Colonic mucosa (tissue), 4 donors: ENCODE measurements at places on chromosomes 3 and 15. TPM values are rescaled to one million over a fixed set of nuclear protein-coding genes. Genes with fewer than 3 reads are reported as not detected.

DNA sequence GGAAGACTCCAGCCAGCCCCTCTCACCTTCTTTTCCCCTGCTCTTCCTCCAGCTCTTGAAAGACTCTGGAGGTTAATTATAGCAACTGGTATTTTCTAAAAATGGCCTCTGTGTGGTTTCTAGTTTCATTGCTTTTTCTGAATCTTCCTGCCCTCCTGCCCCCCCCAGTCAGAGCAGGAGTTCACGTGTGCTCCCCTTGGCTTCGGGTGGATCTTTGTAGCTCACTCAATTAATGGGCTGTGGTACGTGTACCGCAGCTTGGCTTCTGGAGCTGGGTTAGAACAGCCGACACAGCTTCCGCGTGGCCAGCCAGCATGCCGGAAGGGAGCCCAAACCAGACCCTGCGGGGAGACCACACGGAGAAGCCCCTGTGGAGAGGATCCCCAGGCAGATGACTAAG, 31.5 kb downstream of the TM2D3 start:
- no peak overlapping the region for H3K4me3 ChIP-seq
- H3K36me3 ChIP-seq: no peaks in the 10 kb centered on the region
- no peak for DNase-seq

- no peak overlapping the region for H3K27ac ChIP-seq
- H3K4me1 ChIP-seq: no peaks in the 10 kb centered on the region
- H3K36me3 ChIP-seq: no peaks in the 10 kb centered on the region
- no peak for DNase-seq
These were observed 148.5 kb downstream of the DCLK3 start for GRCh38 chr3:36615861-36616260.

DNA sequence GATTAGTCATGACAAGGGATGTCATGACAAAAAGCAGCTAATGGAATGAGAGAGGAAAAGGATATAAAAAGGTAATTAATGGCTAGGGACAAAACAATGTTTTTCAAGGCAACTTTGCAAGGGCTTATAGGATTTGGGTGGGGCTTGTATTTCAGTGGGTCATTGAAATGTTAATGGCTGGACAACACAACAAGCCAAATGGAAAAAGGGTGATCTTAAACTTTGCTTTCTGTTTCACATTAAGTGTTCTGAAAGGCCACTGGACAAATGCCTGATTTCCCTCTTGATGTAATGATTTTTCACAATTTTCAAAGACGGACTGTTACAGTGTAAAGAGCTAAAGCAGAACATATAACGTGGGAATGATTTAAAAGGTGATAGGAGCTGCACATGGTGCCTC, 345.0 kb downstream of the TUSC7 start:
- H3K27ac ChIP-seq: no peak overlapping the region
- H3K4me3 ChIP-seq: no peak overlapping the region
- no peak for DNase-seq
- no peaks in the 10 kb centered on the region for H3K27me3 ChIP-seq
- H3K4me1 ChIP-seq: no peaks in the 10 kb centered on the region

DNA sequence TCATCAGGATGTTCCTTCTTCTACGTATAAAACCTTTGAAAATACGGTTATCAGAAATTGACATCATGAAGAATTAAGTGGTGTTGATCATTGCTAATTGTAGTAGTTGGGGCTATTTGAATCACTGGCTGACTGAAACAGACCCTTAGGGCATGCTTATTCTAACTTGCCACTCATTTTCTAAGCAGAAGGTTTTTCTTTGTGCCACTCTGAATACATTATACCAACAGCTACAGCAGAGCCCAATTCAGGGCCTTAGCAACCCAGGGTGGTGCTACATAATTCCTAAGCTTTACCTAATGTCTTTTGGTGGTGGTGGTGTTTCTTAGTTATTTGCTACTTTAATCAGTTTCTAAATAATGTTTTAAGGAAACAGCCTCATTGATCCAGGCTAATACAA, 524.2 kb downstream of the NLGN1 start:
- no peak overlapping the region for H3K27ac ChIP-seq
- no peaks in the 10 kb centered on the region for H3K36me3 ChIP-seq
- no peak overlapping the region for H3K4me3 ChIP-seq
- no peaks in the 10 kb centered on the region for H3K4me1 ChIP-seq
- no peak for DNase-seq

GRCh38 chr3:22353126-22353525, 602.1 kb upstream of the ZNF385D start:
- H3K27me3 ChIP-seq: no peaks in the 10 kb centered on the region
- no peak overlapping the region for H3K27ac ChIP-seq
- H3K4me3 ChIP-seq: no peak overlapping the region
- DNase-seq: no peak

- H3K36me3 ChIP-seq: no peaks in the 10 kb centered on the region
- no peaks in the 10 kb centered on the region for H3K4me1 ChIP-seq
- no peak overlapping the region for H3K4me3 ChIP-seq
- DNase-seq: no peak
- H3K27me3 ChIP-seq: peaks cover 19% of the 10 kb centered on the region
These were observed 3.7 kb downstream of the IQSEC1 start for GRCh38 chr3:13069495-13069894.

GRCh38 chr15:81054236-81054635, 53.5 kb downstream of the TLNRD1 start:
- H3K36me3 ChIP-seq: no peaks in the 10 kb centered on the region
- DNase-seq: no peak
- H3K27ac ChIP-seq: no peak overlapping the region
- H3K4me1 ChIP-seq: no peaks in the 10 kb centered on the region
- H3K4me3 ChIP-seq: no peak overlapping the region

Gene CAV3
- total RNA-seq: not detected

Gene TLR9
- 0.25 TPM for total RNA-seq
